Activated naive CD4-positive, alpha-beta T cell treated with anti-CD3 and anti-CD28 coated beads, Interleukin-2, amount 10 ng/mL, durations not matched to agents 7 days and 5 days (primary cell): ENCODE measurements at places on chromosomes 6 and 20.

DNA sequence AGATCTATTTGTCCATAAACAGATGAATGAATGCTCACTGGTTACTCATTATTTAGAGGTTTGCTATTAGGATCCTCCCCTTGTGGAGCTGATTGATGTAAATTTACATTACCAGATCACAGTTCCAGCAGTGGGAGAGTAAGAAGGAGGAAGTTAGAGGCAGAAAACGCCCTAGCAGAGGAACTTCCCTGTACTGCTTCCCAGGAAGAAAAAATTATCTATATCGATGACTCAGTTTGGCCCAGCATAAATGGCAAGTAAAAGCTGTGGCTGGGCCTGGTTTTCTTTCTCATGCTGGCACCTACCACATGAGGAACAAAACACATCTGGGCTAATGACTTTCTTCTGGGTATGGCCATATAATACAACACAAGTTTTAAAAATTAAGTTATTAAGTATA lies 35.7 kb downstream of the DNAAF9 start:
- DNase-seq: no peak

GRCh38 chr6:5103250-5103649 lies 18.1 kb downstream of the PPP1R3G start:
- DNase-seq: no peak

- no peak for DNase-seq
Observed at GRCh38 chr20:48923149-48923718, 1.7 kb downstream of the ARFGEF2 start.

- peak; percentile 30 for DNase-seq
Observed at GRCh38 chr6:3750317-3751076, 1.0 kb downstream of the PXDC1 start.

GRCh38 chr6:55569638-55570037 lies 9.4 kb downstream of the HMGCLL1 start:
- no peak for DNase-seq

DNA sequence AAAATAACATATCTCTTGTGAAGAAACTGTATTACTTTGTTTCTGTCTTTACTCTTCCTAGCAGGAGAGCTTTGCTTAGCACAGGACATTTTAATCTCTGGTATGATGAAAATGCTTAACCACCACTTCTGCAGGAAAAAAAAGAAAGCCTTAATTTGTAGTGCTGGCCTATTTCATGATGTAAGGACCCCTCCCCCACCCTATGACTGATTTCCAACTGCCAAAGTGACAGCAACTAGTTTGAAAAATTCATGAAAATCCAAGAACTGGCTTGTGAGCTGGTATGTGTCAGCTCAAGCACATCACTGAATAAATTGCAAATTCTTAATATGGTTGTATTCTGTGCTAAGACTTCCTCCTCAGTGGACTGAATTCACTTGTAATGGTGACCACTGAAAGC lies 125.3 kb downstream of the REV3L start:
- DNase-seq: no peak

GRCh38 chr6:42742116-42742894 lies 3.6 kb downstream of the TBCC start:
- no peak for DNase-seq

DNA sequence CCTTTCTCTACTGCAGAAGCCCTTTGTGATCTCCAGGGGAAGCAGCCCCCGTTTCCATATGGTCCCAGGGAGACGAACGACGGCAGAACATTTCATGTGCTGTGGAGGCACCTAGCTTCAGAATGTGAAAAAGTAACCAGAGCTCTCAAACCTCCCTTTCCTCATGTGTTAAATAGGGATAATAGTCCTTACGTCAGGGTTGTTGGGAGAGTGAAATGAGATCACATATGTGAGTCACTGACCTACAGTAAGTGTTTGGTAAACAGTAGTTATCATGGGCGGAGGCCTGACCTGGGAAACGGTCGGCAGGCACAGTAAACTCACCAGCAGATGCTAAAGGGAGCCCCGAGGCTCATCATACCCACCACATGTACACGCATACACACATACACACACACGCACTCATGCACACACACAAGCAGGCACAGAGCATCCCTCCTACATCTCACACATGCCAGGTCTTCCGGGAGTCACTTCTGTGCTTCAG lies 89.7 kb downstream of the LY86 start:
- no peak for DNase-seq

DNA sequence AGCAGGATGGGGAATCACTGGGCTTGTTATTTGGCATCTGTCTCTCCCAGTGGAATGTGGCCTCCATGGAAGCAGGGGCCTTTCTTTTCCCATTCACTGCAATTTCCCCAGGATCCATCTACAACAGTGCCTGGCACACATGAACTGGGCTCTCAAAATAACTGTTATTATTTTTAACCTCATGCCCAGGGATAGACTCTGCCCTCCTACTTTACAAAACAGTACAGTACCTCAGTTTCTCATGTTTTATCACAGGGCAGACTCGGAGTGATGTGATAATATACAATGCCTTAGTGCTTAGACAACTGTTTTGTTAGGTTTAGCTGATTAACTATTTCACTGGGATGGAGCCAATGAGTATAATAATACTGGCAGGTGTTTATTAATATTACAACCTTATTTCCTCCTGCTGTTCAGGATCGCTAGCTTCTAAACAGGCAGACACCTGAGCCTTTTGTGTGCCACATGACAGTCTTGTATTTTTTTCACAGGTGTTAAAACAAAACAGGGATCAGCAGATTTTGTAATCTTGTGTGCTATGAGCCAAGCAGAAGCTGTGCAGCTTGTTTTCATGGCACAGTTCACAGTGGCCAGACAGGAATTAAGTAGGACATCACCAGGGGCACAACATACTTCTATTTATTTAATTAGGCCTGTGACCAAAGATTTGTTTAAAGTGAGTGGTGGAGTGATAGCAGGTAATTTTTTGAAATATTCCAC lies 157.7 kb upstream of the EYA4 start:
- DNase-seq: no peak

- no peak for DNase-seq
Observed at GRCh38 chr6:1485678-1486077, 96.3 kb downstream of the FOXF2 start.

DNA sequence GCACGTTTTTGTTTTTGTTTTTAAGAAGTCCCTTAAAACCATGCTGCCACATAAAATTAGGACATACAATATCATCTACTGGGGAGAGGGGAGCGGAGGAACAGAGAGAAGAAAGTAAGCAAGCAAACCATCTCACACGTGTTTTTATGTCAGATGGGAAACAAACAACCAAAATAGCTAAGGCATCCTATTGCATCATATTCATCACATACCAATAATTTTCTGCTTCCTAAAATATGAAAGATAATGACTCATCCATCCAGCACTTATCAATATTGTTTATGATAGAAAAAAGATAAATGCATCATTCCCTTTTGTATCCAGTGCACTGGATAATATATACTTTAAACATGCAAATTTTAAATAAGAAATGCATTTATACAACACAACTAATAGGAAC lies 329.6 kb downstream of the RNGTT start:
- no peak for DNase-seq

DNA sequence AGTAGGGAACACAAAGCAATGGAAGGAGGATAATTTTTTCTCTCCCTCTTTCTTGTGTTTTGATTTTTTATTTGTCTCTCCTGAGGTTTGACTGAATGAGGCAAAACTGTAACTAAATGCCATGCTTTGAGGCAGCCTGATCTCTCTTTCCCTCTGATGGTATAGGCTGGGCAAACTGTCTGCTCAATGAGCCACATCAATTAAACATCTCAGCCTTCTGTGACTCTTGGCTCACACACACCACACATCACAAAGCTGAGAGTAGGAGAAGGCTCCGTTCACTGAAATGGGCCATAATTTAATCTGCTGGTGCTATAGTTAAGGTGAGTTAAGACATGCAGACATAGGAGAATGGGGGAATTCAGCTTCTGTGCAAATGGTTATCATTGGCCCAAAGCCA lies 28.1 kb upstream of the SCGN start:
- no peak for DNase-seq

DNA sequence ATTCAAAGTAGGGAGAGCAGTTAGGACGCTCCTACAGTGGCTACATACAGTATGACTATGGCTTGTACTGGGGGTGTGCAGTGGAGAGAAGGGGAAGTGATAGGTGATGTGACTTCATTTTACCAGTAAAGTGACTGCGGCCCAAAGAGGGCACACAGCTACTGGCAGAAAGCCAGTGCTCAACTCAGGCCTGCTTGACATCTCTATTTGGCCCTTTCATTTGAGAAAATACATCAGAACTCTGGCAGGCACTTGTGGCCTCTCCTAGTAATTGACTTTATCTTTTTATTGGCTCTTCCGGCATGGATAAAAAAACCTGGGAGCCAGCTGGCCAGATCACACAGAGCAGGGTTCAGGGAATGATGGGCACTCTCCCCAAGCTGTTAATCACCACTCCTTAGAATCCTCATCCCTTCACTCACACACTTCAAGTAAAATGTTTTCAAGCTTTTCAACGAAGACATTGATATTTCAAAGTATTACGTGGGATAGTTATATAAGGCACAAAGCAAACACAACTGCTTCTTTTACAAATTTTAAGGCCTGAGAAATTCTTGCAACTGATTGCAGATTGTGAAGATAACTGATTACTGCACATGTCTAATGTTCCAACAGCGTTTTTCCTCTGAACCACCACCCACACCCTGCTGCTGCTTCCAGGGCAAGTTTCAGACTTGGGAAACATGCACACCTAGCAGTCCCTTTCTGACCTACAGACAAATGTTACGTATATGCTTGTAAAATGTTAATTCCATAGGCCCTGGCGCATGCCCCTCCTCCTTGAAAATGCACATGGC lies 73.5 kb downstream of the TNFRSF21 start:
- DNase-seq: no peak

DNA sequence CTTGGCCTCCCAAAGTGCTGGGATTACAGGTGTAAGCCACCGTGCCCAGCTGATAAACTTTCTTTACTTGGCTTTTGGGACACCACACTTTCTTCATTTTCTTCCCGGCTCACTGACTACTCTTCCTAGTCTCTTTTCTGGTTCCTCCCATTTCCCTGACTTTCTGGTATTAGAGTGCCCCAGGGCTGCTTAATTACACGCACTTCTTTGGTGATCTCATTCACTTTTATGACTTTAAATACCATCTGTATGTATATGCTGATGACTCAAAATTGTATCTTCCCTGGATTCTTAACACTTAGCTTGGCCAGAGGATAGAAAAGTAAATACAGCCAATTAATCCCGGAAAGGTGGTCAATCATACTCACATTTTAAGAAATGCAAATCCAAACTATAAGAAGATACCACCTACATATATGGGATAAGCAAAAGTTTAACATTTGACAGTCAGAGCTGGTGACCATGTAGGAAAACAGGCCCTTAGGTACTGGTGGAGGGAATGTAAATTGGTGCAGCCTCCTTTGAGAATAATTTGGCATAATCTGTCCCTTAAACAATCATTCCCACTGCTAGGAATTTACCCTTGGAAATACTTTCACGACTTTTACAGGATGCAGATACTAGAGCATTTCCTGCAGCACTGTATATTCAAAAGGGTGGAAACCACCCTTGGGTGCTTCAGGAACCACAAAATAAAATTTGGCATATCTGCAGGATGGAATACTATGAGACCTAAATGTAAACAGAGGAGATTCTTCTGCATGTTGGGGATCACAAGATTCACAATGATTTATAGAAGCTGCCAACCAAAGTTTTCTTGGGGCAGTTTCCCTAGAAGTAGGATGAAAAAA lies 9.4 kb upstream of the NANP start:
- no peak for DNase-seq

- no peak for DNase-seq
Observed at GRCh38 chr6:95099410-95099809, 477.9 kb upstream of the MANEA start.

DNA sequence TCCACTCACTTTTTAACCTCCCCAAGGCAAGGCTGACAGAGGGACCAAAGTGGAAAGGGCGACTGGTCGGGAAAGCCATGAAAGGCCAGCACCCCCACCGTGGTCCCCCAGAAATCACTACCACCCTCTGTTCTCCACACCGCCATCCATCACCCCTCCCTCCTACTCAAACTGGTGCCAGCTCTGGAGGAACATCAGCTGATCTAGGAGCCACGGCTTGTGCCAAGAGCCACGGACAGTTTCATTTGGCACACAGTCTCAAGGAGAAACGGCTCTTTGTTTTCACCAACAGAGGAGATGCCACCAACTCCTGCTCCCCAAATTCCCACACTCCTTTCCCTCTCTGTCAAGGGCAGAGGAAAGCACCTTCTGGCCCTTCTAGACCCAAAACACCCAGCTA lies 26.0 kb downstream of the TBC1D7 start:
- DNase-seq: no peak

GRCh38 chr6:48080227-48081009 lies 30.6 kb downstream of the PTCHD4 start:
- DNase-seq: no peak

DNA sequence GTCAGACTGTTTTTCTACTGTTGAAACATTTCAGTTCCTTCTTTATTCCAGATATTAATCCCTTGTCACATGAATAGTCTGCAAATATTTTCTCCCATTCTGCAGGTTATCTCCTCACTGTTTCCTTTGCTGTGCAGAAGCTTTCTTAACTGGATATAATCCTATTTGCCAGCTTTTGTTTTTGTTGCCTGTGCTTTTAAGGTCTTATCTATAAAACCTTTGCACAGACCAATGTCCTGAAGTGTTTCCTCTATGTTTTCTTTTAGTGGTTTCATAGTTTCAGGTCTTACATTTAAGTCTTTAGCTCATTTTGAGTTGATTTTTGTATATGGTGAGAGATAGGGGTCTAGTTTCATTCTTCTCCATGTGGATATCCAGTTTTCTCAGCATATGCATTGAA lies 19.2 kb downstream of the NCOA6 start:
- DNase-seq: no peak

- DNase-seq: no peak
Observed at GRCh38 chr20:47137231-47137870, 219.1 kb downstream of the ZMYND8 start.

- no peak for DNase-seq
Observed at GRCh38 chr6:55874316-55874715, 1.1 kb downstream of the BMP5 start.

GRCh38 chr6:28282926-28283325 lies 1.6 kb downstream of the PGBD1 start:
- no peak for DNase-seq

DNA sequence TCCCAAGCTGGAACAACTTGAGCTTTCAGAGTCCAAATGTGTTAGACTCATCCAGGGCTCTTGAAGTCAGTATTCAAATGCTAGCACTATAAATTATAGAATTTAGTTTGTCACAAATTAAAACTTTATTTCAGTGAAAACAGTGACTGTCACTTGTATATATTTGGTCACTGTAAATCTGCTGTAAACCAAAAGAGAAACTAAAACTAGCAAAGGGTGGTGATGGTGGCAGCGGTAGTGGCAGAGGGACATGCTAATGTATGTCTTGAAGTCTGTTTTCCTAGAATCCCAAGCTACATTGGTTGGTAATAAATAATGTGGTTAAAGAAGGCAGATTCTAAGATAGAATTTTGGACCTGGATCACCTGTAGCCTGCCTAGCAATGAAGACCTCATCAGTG lies 140.4 kb upstream of the CENPW start:
- no peak for DNase-seq

- peak; percentile 41 for DNase-seq
Observed at GRCh38 chr6:13413900-13414555, 73.4 kb downstream of the GFOD1 start.

GRCh38 chr20:5222919-5223634 lies 93.7 kb downstream of the PROKR2 start:
- DNase-seq: peak; percentile 78

- no peak for DNase-seq
Observed at GRCh38 chr6:144190593-144190992, 40.3 kb downstream of the STX11 start.
